ENCODE measurements at places on chromosomes 6 and 20.

DNA sequence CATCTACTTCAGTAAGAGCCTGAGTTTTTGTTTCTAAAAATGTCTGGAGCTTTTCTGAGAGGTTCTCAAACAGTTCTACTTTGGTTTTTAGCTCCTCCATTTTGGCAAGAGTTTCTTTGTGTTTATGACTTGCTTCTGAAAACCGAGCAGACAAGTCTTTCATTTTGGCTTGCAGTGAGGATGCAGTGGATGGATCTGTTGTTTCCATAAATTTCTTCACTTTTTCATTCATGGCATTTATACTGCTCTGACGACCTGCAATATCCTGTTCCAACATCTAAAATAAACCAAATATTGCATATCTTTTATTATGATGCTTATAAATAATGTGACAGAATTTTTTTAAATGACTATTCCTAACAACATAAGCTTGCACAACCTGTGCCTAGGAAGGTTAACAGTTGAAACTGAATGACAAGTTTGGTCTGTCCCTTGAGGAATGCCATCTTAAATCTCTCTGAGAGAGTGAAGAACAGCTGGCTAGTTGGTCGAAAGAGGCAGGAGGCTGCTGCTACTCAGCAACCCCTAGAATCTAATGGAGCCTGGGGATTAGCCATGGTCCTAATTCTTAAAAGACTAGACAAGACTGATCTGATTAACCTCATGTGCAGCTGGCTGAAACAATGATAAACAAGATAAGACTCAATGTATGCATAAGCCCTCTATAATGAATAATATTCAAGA is 69.8 kb downstream of the DST start:
- no peak for DNase-seq

GRCh38 chr6:43125119-43125518 is 46.0 kb upstream of the SRF start:
- peak; percentile 57 for DNase-seq

GRCh38 chr6:125950293-125950692 is 6.3 kb upstream of the HINT3 start:
- DNase-seq = peak; percentile 67

DNA sequence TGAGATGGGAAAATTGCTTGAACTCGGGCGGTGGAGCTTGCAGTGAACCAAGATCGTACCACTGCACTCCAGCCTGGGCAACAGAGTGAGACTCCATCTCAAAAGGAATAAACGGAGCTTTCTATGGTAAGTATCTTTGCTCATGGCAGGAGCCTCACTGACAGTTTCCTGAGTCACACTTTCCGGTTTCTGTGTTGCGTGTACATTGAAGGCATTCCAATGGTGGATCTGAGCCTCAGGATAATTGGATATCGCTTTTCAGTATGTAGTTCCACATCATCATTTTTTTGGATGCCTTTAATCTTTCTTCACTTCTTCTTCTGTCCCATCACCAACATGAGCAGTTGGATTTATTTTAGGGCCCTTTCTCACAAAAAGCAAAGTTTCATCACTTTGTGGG is 28.6 kb upstream of the GTSF1L start:
- peak; percentile 62 for DNase-seq

GRCh38 chr6:36612101-36612625 is 18.0 kb downstream of the SRSF3 start:
- no peak for DNase-seq

DNA sequence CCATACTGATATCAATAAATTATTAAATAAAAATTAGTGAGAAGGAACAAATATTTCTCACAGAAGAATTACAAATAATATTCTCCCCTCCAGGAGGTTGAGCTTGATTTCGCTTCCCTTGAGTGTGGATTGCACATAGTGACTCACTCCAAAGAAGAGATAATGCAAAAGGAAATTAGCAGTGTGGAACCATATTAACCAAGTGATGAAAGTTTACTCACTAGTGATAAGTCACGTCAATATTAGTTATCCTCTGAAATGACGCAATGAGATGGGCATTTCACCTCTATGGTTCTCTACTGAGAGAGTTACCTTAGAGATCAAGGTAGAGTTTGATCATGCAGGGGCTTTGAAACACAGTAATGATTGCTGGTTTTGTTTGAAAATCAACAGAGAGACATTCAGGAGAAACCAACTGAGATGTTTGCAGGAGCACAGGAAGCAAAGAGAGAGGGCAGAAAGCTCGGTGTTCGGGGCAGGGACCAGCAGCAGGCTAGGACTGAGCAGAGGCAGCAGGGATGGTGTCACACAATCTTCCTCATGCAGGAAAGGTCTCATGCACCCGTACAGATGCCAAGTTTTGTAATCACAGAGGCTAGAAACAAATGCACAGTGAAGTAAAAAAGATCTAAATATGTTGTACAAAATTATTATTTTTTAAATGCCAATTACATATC is 634.5 kb downstream of the QKI start:
- DNase-seq = peak; percentile 5

GRCh38 chr20:49483696-49484123 is 1.2 kb upstream of the KCNB1 start:
- no peak for DNase-seq

DNA sequence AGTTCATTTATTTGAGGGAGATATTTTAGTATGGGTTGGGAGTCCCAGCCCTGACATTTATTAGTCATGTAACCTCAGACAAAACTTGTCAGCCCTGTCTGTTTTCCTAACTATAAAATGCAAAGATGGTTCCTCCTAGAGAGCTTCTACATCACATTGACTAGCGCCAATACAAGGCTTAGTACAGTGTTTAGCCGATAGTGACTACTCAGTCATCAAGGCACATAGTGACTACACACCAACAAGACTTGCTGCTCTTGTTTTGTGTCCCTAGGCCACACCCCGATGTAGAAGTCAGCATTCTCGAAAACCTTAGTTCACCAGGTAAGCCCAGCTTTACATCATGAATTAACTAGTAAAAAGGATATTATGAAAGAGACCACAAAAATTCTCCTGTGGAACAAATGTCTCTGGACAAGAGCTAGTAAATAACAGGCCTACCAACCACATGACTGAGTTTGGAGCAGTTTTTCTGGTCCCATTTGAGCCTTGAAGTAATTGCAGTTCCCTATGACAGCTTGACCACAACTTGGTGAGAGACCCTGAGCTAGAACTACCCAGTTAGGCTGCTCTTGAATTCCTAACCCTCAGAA is 68.8 kb downstream of the PFDN4 start:
- DNase-seq = no peak

DNA sequence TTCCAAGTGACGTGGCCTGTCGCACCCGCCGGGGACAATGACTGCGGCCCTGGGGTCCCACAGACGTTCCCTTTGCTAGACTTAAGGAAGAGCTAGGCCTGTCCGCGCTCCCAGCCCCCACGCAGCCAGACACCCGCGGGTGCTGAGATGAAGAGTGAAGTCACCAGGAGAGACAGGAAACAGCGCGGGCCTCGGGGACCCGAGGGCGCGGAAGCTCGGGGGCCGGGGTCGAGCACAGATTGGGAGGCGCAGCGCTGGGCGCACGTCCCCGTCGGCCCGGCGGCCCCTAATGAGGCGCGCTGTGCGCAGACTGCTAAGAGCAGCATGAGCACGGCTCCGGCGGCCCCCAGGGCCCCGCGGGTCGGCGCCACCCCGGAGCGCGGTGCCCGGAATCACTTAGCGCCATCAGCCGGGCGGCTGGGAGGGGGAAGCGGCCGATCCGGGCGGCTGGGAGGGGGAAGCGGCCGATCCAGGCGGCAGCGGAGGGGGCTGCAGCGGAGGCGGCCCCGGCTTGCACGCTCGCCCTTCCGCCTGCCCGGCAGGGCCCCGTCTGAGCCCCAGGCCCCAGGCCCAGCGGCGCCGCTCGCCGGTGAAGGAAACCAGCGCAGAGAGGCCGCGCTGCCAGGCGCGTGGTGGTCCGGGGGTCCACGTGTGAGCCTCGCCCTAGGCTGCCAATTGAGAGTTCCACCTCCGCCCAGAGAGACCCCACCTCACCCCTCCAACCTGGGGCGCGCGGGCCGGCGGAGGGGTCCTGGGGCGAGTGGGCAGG is 8.3 kb upstream of the AVP start:
- peak; percentile 7 for DNase-seq

- peak; percentile 34 for DNase-seq
These were observed 8.5 kb downstream of the MOXD1 start for GRCh38 chr6:132392792-132393191.

GRCh38 chr6:157744102-157744601 is 78.9 kb upstream of the SNX9 start:
- no peak for DNase-seq

DNA sequence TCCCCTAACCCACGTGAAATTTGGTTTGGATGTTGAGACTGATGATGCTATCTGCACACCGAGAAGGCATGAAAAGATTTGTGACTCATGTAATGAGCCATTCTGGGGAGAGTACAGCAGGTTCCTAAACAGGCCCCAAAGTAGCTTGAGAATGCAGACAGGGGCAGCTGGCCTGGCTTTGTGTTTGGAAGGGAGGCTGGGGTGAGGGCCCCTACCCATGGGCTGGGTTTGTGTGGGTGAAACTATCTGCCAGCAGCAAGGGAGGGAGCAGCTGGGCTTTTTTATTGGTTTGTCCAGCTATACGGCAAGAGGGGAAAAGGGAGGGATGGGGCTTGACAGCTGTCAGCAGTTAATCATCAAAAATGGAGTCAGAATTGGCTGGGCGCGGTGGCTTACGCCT is 87.0 kb upstream of the RNF24 start:
- no peak for DNase-seq

- DNase-seq = no peak
These were observed 21.4 kb downstream of the ARFGEF3 start for GRCh38 chr6:138182939-138183789.

GRCh38 chr6:105620878-105621277 is 218.0 kb upstream of the PREP start:
- peak; percentile 87 for DNase-seq

DNA sequence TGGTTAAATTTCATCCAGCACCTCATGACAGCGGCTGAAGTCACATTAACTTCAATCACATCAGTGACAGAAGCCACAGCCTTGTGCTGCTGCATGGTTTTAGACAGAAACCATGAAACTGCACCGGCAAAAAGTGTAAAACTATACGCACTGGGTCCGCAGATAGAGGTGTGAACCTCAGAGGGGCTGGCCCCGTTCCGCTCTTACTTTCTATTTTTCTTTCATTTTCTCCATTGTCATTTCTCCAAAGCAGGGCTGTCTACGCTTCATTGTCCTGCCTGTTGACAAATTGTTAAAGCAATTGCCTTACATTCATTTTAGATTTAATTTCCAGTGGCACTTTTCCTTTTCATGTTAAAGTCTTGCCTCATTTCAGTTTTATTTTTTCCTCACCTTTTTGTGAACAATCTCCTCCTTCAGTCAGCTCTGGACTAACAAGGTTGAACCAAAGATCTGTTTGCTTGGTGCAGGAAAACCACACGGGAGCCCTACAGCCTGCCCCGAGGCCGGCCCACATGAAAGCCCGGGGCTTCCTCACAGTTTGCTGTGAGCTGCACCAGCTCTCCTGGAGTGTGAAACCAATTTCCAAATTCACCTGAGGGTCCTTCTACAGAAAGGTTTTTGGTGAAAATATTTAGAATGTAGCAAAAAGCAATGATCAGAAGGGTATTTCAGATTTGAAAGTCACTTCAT is 63.7 kb downstream of the PRR18 start:
- DNase-seq = no peak

- no peak for DNase-seq
These were observed 241.4 kb downstream of the ESR1 start for GRCh38 chr6:152048921-152049320.
